Activated naive CD4-positive, alpha-beta T cell (primary cell): ENCODE measurements at places on chromosomes 6 and 20.

GRCh38 chr20:24993337-24994185 is 1.0 kb upstream of the APMAP start:
- DNase-seq, result no peak

DNA sequence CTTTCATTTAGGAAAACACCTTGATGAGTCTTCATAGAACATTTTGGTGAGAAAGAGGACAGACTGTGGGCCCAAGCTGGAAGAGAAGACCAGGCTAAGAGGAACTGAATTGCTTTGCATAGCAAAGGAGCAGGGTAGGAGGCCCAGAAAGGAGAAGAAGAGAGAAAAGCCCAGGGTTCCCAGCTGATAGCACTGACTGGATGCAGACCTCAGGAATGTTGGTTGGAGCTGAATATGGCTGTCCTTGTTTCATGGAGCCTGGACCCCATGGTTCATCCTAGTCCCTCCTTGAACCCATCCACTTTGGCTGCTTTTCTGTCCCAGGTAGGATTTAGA is 18.0 kb upstream of the ZFAND3 start:
- no peak for DNase-seq

DNA sequence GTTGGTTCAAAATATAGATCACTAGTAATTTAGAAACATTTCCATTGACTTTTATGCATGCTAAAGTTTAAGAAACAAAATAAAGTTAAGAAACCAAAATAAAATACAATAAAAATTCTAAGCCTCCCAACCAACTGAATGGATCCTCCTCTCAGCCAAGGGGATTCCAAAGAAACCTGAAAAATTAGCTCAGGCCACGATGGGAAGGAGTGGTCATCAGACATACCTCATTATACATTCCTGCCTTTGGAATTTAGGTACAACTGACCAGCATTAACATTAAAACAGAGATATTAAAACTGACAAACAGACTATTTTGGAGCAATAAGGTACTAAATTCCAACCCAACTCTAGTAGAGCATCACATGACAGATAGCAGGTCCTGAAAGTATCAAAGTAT is 275.2 kb downstream of the PKHD1 start:
- DNase-seq, result no peak

DNA sequence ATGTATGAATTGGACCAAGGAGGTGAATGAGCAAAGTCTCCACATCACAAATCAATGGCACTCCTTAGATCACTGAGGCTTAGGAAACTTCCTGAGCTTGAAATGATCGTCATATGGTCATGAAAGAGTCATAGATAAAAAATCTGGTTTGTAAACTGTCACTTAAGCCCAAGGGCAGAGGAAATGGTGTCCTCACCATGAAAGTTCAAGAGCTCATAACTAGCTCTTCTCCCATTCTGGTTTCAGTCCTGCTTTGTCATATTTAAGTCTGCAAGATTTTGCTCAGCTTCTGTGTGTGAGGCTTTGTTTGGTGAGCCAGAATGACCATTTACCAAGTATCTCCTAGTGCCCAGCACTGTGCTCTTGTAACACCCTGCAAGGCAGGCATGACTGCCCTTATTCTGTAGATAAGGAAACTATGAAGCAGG is 60.5 kb downstream of the GJA10 start:
- DNase-seq, result no peak

GRCh38 chr6:105981002-105981887 is 104.9 kb upstream of the PRDM1 start:
- DNase-seq, result peak; percentile 4

DNA sequence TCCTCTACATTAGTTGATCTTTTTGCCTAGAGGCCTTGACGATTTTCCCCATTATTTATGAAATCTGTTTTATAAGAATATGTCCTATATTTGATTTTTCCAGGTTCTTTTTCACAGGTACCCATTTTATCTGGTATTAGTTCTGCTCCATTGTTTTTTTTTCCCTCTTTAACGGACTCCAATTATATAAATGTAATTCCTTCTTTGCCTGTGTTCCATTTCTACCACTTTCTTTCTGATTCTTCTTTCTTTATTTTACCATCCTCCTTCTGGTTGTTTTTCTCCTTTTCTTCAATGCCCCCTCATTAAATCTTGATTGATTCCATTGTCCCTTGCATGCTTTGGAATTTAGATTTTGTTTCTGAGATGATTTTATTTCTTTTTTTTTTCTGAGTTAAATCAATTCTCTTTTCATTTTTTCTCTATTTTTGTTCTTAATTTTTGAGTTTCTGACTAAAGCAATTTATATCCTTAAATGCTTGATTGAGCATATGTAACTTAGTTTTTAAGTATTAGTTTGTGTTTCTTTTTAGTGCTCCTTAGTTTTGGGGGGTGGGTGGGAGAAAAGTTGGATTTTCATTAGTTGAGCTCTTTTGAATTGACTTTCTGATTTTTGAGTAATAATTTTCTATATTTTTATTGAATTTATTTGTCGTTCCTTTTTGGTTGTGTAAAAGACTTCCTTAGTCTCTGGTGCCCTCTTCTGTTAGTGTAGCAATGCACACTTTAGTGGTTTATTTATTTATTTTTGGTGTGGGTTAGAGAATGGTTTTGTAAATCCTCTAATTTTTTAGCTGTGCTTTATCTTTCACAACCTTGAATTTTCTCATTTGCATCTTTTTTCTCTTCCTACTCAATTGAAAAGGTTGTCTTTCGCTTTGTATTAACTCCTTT is 140.8 kb downstream of the FARS2 start:
- DNase-seq, result no peak

- no peak for DNase-seq
Measured at GRCh38 chr20:62444286-62444685, 16.9 kb upstream of the RBBP8NL start.

DNA sequence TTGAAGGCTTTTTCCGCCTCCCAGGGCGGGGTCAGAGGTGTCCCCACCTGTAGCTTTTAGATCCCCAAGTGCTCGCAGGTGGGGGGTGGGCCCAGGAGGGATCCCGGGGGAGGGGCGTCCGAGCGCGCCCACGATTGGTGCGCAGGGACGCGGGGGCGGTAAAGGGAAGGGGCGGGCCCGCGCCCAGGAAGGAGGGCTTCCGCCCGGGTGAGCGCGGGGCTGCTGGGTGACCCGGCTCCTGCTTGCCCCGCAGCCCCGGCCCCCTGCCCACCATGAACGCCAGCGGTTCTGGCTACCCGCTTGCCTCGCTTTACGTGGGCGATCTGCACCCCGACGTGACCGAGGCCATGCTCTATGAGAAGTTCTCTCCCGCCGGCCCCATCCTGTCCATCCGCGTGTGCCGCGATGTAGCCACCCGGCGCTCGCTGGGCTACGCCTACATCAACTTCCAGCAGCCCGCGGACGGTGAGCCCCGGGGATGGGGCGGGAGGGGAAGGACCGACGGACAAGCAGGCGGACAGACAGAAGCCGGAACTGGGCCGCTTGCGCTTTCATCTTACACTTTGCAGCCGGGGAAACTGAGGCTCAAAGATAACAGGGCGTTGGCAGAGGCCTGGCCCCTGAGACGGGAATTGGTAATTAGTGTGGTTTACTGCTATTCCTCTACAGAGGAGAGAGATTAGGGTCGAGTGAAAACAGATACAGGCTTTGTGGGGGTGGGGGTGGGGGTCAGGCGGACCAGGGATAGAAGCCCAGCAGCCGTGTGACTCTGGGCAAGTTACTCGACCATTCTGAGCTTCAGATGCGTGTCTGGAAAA is at the start of gene PABPC1L:
PABPC1L (plus strand) TSS at position 189 of the 818 bp plus-strand sequence; CDS start at position 273, 84 bp downstream.
- peak; percentile 33 for DNase-seq

GRCh38 chr20:57108742-57109570 is 157.5 kb downstream of the BMP7 start:
- no peak for DNase-seq

DNA sequence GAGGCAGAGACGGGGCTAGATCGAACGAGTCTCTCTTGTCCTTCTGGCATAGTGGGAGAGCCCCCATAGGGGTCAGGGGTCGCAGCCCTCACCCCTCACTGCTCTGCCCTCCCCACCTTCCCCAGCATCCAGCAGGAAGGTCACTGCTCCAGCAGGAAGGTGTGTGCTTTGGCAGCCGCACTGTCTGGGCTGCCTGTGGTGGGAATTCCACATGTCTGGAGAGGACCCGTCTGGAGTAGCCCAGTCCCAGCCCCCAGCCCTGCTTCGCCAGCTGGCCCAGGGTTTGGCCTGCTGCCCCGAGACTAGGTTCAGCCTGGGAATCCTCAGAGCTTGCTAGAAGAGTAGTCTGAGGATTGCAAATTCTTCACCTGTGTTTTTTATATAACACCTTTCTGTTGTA is 2.5 kb upstream of the R3HDML start:
- DNase-seq, result no peak

- no peak for DNase-seq
Measured at GRCh38 chr20:4052554-4052953, 37.2 kb upstream of the RNF24 start.

DNA sequence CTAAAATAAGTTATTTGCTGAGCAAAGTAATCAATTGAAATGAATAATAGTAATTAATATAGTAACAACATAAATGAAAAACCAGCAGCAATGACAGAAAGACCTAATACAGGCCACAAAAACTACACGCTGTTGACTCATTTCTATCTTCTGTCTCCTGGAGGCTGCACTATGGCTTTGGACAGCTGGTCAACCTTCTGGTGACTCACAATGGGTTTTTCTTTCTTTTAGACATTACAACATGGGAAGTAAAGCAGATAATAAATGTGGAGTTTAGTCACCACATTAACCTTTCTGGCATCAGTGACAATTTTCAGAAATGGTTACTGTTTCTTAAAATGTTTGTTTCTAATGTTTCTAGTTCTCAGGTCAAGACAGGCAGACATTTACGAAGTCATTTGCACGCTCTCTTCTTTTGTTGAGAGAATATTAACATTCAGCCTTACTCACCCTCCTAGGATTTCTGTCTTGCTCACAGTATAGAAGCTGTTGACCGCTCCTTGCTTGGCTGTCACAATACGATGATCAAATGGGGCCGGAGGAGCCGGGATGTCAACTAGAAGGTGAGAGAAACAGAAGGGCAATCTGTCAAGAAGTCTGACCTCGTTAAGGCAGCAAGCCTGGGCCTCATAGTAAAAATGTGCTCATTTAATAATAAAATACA is 62.2 kb downstream of the MYLK4 start:
- DNase-seq, result no peak

DNA sequence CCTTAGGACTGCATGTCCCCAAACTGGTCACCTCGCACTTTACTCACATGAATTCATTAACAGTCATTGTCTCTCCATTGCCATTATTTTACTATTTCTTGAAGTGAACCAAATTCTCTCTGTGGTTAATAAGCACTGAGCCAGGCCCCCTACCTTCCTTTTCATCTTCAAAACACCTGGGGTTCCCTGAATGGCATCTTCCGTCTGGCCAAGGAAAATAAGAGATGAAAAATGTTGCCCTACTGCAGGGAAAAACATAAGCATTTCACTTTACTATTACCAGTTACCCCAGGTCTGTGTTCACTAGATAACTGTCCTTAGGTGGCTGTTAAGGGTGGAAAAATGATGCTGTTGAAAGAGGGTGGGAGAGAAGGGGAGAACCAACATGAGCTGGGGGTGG is 10.0 kb upstream of the NKX2-2 start:
- no peak for DNase-seq

DNA sequence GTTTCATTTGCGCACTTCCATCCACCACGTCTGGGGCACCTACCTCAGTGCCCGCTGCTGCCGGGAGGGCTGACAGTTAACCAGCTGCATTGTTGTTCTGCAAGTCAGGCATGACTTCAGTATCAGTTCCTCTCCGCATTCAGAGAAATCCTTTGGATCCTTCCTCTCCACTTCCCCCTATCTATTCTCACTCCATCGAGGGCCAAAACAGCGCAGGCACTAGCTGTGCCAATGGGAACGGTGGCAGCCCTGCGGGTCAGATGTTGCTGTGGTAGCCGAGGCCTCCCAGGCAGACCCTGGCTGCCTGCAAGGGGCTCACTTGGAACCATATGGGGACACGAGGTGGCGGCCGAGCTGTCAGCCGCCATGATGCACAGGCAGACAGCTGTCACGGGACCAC is 64.2 kb upstream of the INSM1 start:
- no peak for DNase-seq

GRCh38 chr6:34858681-34859080 is 29.2 kb downstream of the TAF11 start:
- no peak for DNase-seq

DNA sequence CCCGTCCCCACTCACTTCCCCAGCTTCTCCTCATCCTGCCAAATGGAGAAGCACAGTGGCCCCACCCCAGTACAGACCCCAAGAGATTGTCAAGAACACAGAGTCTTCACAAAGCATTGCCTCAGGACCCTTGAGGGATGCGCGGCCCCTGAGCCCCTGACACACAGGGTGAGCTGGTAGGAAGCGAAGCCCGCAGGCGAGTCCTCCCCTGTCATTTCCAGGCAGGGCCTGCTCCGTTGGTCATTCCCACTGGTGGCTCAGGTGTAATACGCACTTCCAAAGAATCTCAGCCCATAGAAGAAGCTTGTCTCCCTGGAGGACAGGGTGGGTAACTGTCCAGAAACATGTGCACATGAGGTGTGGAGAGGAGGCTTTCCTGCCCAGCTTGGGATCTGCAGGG is 404.2 kb downstream of the THBS2 start:
- no peak for DNase-seq

DNA sequence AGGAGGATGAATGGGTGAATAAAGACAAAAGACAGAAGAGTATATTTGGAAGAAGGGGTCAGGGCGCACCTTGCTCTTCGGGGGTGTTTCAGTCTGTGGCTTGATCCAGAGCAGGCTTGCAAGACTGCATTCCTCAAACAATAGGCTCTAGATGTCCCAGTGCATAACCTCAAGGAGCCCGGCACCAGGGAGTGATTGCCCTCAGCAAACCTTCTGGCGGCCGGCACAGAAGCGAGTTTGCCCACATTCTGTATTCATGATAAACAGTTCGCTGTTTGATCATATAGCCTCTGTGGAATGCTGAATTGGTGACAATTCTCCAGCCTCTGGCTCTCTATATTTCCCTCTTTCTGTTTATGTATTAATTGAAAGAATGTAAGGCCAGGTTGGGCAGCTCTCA is 29.7 kb upstream of the HLA-DRB5 start:
- DNase-seq, result no peak

- no peak for DNase-seq
Measured at GRCh38 chr6:44315516-44315915, 2.4 kb upstream of the AARS2 start.
